DMS 273 treated with DMSO at 0.1 percent for 48 hours (cell line): ENCODE measurements at places on chromosomes 12 and 14.

DNA sequence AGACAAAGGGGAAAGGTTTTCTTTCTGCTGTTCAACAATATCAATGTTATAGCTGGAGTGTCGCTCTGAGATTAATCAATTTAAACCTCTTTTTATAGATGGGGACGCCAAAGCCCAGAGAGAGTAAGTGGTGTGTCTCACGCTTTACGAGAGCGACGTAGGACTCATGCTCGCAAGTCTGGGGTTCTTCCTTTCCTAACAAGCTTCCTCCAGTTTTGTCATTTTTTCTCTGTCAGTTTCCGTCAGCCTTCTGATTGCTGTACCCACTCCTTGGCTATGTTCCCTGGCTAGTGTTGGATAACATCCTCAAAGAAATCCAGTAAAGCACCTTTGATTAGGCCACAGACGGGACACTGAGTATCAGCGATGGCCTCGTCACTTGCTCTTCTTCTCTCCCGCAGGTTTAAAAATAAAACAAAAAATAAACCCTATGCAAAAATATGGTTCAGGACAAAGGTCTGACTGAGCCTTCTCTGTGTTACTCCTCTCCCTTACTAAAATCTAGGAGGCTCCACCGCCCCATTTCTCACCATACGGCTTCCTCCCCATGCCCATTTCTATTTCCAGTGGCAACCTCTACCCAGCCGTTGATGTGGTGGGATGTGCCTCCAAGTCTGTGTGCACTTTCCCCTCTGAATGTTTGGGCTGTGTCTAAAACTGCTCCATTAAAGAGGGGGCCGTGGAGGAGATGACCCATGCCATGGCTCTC lies 172.7 kb upstream of the PARP11 start:
- no peak for DNase-seq

DNA sequence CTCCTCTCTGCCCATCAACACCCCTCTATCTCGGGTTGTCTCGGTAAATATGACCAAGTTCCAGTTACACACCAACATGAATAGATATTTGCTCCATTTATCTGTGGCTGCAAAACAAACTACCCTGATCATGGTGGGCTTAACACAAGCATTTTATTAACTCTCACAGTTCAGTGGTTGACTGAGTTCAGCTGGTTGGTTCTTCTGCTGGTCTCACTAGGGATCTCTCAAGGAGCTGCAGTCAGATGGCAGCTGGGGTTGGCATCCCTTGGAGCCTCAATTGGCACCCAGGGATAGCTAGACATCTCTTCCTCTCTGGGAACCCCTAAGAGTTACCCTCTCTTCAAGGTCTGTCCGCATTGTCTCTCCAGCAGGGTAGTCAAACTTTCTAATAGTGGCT lies 25.4 kb downstream of the P2RX7 start:
- no peak for DNase-seq

GRCh38 chr14:76782115-76782884 lies 21.0 kb downstream of the VASH1 start:
- no peak for DNase-seq

DNA sequence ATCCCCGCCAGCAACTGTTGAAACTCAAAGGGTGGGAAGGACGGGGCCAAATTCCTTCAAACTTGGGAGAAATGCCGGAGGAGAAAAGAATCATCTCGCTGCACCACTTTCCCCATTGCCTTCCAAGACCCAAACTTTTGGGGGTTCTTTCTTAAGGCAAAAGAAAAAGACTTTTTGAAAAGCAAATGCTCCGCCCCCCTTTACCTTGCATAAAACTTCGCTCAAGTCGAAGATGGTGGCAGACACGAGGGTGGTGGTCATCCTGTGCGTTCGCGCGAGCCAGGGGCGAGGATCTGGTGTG lies 239 bp downstream of the ZFP36L1 start:
- no peak for DNase-seq

DNA sequence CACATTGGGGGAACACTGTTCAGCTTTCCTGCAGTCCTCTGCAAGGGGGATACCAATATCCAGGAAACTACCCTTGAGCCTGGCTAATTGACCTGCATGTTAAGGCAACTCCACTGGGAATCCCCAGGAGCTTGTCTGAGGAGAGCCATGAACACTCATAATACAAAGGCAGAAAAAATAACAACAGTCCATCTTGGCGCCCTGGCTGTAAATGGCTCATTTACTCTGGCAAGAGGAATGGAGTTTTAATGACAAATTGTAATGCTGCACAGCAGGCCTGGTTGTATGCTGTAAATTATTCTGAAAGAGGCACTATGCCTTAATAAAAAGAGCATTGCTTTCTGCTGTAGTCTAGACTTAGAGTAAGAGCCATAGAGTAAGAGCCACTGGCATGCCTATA lies 58.3 kb downstream of the SLC8A3 start:
- no peak for DNase-seq

DNA sequence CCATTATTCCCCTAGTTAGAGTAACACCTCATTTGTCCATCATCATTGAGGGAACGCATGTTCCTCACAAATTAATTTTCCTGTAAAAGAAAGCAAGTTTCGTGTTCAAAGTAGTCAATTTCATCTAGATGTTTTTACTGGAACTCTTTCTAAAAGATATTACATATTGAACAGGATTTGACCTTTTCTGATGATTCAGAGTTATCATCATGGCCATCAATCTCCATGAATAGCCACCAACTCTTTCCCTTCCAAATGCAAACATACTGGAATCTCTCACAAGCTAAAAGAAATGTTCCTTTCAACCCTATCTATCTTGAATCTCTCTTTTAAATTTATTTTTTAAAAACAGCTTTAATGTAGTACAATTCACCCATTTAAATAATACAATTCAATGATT lies 263.1 kb upstream of the FAR2 start:
- DNase-seq = no peak

DNA sequence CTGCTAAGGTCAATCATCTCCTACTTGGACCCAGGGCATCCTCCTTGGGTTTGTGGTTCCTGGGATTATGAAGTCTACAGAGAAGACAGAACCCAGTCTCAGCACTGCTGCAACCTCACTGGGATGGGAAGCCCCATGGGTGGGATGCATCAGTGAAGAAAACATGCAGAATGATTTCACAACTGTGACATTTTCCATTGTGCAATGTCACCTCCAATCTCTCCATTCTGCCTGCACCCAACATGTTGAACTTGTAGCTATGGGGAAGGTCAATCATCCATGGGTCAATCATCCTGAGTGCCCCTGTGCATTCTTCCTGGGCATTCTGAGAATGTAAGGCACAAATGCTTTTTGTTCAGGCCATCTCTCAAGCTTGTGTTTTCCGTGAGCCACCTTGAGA lies 1004.4 kb upstream of the TMEM132C start:
- no peak for DNase-seq

DNA sequence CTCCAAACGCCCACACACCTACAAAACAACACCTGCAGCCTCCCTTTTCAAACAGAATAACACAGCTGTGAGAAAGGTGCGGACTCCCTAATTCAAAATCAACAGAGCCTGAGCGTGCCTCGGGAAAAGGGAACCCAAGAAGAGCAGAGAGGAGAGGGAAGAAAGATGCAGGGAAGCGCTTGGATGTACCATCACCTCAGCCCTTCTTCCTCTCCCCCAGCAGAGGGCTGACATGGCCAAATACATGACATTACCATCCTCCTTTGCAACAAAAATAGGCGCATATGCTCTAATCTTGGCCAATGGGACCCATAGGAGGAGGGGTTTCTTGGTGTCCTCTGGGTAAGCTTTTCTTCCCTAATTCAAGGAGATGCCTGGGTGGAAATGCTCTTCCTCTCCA lies 78.0 kb downstream of the CPSF2 start:
- DNase-seq = no peak

- DNase-seq = no peak
These were observed 7.1 kb upstream of the LGMN start for GRCh38 chr14:92755495-92755894.

GRCh38 chr14:98109326-98109725 lies 1162.7 kb downstream of the BCL11B start:
- no peak for DNase-seq

- DNase-seq = no peak
These were observed 1131.1 kb downstream of the TMEM121 start for GRCh38 chr14:106657460-106657859.

DNA sequence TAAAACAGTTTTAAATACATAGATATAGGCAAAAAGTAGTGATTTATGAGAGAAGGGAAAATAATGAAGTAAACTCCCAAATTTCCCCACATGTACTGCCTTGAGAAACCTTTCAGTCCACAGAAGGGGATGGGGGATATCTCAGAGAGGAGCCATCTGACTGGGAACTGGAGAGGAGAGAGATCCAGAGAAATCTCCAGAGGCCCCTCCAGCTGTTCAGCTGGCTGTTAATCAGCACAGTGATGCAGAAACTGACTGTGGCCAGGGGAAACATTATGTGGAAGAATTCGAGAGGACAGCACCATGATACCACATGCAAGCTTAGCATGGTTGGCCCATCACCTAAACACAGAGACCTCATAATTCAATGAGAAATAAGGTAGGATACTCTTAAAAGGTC lies 1165.9 kb upstream of the TMEM132C start:
- no peak for DNase-seq

DNA sequence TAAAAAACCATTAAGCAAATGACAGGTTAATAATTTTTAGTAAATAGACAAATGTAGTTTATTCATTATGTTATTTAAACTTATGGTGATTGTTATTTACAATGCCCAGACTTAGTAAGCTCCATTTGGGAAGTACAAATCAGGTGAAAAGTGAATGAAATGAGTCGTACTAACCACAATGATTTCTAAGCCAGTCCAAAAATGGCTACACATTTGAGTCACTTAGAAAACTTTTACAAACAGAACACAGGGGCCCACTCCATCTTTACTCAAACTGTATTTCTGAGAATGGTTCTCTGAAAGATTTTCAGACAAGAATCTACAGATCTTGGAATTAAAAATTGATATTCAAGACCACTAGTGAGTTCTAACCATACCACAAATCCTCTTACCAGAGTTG lies 653.3 kb upstream of the MIS18BP1 start:
- no peak for DNase-seq

DNA sequence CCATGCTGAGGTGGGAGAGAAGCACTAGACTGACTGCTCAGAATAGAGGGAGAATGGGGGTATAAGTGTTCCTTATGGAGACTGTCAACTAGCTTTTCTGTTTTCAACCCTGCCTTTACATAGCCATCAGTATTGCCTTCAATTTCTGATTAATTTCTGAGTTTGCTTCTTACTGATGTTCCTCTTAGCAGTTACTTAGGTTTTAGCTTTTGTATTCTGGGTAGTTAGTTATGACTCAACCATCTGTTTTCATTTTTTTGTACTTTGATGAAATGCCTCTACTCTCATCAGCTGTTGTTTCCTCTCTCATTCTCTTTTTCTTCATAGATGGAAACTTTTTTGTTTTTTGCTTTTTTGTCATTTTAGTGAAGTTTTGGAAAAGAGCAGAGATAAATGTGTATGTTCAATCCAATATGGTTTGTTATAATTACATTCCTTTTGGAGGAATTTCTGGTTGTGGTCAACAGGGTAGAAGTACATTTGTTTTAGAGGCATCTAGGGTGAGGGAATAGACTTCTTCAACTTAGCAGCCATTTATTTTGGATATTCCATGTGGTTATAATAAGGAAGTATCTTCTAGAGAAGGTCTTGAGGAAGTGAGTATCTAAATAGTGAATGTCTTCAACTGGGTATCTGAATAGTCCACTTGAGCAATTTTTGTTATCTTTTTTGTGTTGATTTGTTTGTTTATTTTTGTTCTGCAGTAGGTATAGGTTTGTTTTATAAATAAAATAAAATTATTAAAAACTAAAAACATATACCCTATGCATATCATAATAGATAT lies 29.6 kb downstream of the PMCH start:
- DNase-seq = no peak

DNA sequence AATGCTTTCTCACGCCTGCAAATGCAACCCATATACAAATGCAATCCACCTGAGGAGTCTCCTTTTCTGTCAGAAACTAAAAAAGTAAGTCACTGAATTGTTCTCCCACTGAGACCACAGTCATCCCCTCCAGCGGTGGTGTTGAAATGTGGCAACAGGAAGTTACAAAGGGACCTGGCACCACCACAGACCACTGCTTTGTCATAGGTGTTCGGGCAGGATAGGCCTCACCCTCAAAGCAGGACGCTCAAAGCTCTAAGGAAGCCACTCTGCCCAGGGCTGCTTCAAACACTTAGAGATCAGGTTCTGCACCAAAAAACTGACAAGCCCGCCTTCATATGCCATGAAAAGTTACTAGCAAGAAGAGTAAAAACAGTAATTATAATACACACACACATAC lies 11.3 kb downstream of the PHLDA1 start:
- no peak for DNase-seq

- peak; percentile 13 for DNase-seq
These were observed 6.0 kb downstream of the FBXW8 start for GRCh38 chr12:116916714-116917114.

GRCh38 chr12:53187145-53187899 lies 6.6 kb upstream of the CSAD start:
- no peak for DNase-seq

- no peak for DNase-seq
These were observed 118.5 kb upstream of the NPAS3 start for GRCh38 chr14:32820181-32820580.

- DNase-seq = no peak
These were observed 45.6 kb downstream of the C14orf132 start for GRCh38 chr14:96084796-96085195.

- no peak for DNase-seq
These were observed 124.6 kb downstream of the KCNK10 start for GRCh38 chr14:88198446-88198845.

DNA sequence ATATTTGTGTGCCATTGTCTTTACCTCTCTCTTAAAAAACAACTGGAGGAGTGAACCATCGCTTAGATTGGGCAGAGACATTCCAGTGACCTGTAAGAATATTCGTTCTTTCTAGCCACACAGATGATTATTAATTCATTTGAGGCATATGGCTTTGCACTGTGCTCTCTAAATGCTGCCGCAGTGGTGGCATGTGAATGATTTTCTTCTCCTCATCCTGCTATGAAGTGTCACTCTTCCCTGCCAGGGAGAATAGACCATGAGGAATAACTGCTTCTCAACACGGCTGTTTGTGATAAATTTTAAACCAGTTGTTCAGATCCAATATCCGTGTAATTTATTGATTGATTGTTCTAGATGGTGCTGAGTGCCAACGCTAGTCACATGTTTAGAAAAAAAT lies 225.3 kb downstream of the CNTN1 start:
- DNase-seq = no peak

DNA sequence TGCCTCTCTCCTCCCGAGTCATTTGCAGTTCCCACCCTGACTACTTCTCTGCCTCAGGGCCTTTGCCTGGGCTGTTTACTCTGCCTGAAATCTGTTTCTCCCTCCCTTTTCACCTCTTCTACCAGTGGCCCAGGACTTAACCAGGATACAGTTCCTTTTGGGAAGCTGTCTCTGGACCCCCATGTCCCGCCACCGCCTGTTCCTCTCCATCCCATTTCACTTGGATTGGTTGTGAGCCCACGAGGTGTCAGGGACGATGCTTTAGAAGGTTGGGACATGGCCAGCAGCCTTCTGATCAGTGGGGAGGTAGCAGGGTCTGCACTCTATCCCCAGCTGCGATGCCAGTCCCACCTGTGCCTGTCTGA lies 51.8 kb downstream of the FAM222A start:
- no peak for DNase-seq
